ENCODE measurements at places on chromosomes 3 and 15. TPM values are rescaled to one million over a fixed set of nuclear protein-coding genes. Genes with fewer than 3 reads are reported as not detected.

GRCh38 chr3:4656059-4656458 lies 162.9 kb downstream of the ITPR1 start:
- peak; percentile 63 for DNase-seq

DNA sequence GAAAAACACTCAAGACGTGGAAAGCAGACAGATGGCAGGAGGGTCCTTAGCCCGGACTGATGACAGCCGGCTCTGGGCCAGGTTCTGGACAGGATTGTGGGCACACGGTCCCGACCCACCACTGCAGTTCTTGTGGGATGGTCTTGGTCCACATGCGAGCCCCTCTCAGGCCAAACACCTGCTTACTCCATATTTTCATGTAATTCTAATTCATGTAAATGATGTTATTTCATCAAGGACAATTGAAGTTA lies 32.6 kb downstream of the TM2D3 start:
- DNase-seq: no peak

- no peak for DNase-seq
These were observed 4.7 kb downstream of the PATL2 start for GRCh38 chr15:44706401-44706800.

DNA sequence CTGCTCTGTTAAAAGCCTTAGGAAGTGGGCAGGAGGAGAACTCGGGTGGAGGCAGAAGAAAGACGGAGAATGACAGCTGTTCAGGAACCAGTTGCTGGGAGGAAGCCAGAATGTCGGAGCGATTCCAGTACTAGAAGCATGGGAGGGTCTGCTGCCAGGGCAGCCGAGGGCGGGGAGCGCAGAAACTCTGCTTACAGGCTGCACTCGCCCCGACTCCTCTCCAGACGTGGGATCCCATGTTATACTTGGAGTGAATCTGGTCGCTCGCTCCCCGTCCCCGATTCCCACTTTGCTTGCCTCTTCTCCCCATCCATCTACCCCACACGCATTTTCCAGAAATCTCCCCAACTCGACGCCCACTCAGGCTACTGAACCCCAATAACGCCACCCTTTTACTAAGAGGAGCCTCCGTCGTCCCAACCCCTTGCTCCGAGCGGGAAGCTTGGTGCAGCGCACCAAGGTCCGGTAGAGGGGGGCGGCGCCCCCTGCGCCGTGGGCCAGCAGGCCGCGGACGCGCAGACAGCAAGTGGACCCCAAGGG lies 665 bp downstream of the GATM start:
- DNase-seq: peak; percentile 45

GRCh38 chr15:80384432-80384831 lies 19.8 kb upstream of the ARNT2 start:
- DNase-seq: no peak

DNA sequence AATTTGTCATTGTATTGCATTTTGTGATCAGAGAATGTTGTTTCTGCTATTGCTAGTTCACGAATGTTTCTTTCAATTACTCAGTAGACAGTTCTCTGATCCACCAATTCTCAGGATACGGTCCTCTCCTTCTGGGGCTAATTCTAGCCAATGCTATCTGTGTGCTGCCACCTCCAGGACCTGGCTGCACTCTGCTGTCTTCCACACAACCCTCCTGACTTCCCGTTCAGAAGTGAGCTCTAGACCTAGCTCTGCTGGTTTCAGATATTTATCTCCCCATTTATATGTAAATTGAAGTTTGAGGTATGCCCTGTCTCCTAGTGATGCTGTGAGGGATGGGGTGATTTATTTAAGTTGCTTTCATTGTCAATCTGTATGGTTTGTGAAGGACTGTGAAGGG lies 21.7 kb upstream of the UBL7 start:
- no peak for DNase-seq

DNA sequence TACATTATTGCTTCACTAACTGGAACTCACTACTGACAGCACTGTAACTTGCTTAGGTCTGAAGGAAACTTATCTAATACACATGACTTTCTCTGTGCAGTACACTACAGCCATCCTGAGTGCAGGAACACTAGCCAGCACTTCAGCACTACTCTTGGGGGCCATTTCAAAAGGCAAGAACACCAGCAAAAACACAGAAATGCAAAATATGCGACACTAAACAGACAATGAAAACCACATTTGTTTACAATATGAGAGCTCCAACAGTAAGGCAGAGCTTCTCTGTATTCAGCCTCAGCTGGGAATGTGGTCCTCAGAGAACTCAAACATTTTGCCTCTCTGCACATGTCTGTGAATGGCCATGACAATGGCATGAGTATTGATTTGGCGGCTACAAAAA lies 109.6 kb downstream of the ARRDC4 start:
- no peak for DNase-seq

DNA sequence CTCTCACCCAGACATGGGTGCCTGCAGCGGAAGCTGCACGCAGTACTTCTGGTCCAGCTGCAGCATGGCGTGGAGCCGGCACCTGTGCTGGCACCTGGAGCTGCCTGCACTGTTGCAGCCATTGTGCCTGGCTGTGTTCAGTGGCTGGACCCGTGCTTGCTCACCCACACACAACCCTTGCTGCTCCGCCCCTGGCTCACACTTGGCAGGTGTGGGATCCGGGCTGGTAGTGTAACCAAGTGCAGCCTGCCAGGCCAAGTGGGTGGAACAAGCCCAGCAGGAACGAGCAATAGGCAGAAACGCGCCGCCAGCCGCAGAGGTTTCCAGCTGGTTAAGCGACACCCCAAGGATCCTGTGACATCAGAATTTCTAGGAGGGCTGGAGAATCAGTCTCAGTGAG lies 11.2 kb upstream of the SCAPER start:
- DNase-seq: no peak

DNA sequence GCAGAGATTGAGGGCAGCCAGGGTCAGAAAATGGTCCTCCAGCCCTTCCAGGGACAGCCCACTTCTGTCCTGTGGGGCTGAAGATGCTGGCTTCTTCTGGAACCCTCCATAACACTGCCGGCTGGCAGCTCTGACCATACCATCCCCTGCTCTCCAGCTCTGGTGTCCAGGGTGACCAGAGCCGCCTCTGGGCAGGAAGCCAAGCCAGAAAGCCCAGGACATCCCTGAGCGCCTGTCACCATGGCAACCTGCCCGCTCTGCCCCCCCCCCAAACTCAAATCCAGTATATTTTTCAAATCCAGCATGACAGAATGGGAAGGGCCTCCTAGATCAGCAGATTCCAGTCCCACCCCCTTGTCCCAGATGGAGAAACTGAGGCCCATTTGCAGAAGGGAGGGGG lies 420 bp upstream of the TMIE start:
- no peak for DNase-seq

GRCh38 chr3:160826991-160827390 lies 71.0 kb downstream of the PPM1L start:
- no peak for DNase-seq

DNA sequence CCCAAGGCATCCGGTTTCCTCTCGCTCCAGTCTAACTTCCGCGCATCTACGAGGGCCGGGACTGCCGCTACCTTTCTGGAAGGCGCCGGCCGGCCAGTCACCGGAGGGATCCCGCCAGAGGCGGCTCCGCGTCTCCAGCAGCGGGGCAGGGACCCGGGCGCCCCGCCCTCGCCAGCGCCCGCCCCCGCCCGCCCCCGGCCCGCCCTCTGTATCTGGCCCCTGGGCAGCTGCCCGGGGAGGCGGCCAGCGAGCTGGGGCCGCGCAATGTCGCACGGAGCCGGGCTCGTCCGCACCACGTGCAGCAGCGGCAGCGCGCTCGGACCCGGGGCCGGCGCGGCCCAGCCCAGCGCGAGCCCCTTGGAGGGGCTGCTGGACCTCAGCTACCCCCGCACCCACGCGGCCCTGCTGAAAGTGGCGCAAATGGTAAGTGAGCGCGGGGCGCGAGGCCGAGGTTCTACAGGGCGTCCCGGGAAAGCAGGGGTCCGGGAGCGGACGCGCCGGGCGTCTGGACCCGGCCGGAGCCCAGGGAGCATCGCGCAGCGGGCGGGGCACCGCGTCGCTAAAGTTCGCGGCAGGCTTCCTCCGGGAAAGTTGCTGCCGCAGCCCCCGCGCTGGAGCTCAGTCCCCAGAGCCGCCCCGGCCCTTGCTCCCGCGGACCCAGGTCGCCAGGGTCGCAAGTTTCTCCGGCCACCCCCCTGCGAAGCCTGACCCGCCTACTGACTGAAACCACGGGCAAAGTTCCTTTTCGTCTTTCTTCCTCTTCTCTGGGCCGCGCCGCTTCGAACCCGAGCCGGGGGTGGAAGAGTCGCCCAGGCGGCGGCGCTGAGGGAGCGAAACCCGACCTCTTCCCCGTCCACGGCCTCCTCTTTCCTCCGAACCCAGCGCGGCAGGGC lies at the start of gene CMTM7:
TSS of gene CMTM7 (plus strand) at position 211 of the 893 bp plus-strand sequence. CDS start at position 265, 54 bp downstream.
- DNase-seq: peak; percentile 86

DNA sequence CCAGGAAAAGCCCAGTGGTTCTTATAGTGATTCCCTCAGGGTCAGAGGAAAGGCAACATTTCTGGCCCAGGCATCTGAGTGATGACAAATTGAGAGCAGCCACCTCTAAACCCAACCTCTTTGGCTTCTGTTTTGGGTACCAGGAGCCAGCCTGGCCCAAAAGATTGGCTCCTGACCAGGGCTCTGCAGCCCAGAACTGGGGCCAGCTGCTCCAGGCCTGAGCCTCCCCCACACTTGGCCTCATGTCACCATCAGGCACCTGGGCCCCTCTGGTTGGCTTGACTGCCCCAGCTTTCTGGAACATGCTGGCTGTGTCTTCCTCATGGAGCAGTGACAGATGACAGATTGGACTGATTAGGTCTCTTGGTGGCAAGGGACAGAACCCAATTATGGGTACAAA lies 26.0 kb upstream of the HCN4 start:
- no peak for DNase-seq

- DNase-seq: no peak
These were observed 2.1 kb downstream of the MAGEL2 start for GRCh38 chr15:23645371-23646164.

- no peak for DNase-seq
These were observed 190.5 kb downstream of the GREM1 start for GRCh38 chr15:32908135-32908801.

DNA sequence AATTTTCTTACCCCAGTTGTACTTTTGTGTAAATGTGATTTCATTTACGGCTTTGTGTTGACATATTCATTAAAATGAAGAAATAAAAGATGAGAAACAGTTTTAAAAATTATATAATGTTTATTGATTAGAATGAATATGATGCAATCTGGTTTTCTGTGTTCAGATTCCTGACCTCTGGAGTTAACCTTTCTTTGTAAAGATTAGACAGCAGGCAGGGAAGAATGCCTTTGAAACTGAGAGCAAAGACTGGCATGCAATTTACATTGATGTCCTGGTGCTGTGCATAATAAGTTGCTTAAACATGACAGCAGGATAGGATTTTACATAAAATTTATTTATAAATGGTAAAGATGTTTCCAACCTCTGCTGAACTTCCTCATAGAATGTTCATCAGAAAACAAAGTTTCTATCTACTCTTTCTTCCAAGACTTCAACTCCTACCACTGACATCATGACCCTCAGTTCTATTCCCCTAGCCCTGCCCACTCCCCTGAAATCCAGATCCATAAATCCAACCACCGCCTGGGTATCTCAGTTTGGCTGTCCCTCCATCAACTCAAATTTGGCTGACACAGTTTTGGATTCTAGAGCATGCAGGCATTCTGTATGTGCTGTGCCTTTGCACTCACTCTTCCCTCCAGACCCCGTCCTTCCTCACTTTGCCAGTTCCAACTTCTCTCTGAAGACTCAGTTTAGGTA lies 1.7 kb downstream of the HGD start:
- DNase-seq: no peak

GRCh38 chr3:127195417-127195816 lies 2.5 kb downstream of the PRR23E start:
- DNase-seq: no peak

DNA sequence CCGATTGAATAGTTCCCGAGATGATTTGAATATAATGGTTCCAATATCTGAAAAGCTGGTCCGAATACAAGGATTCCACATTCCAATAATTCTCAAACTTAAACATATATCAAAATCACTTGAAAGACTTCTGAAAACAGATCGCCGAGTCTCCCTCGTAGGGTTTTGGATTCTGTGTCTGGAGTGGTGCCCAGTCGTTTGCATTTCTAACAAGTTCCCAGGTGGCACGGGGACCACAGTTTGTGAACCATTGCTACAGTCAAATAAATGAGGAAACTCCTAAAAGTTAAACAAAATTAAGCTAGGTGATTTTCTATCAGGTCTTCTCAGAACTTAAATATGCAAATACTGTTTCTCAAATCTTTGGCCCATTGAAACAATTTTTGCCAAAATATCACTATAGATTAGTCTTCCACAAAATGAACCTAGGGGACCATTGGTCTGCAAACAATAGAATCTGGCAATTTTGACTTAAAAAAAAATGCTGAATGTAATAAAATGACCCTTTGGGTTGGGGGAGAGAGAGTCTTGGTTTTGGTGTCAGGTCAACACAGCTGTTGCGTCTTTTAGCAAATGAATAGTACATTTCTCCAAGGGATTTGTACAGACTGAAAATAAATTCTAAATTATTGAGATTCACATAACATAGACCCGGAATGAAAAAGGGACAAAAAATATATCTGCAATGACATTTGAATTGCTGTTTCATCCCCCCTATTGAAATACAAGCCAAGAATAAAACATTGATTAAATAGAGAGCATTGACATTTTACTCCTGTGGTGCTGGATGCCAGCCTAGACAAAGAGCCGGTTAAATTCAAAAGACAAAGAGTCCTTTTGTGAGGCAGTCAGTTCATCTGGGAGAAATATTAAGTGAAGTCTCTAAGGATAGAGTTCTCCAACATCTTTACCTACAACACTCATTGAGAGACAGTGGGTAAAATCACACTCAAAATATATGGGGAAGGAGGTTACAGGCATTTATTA lies 175.7 kb upstream of the ADAMTS9 start:
- no peak for DNase-seq

GRCh38 chr15:43905755-43906154 lies 79.0 kb downstream of the WDR76 start:
- no peak for DNase-seq

DNA sequence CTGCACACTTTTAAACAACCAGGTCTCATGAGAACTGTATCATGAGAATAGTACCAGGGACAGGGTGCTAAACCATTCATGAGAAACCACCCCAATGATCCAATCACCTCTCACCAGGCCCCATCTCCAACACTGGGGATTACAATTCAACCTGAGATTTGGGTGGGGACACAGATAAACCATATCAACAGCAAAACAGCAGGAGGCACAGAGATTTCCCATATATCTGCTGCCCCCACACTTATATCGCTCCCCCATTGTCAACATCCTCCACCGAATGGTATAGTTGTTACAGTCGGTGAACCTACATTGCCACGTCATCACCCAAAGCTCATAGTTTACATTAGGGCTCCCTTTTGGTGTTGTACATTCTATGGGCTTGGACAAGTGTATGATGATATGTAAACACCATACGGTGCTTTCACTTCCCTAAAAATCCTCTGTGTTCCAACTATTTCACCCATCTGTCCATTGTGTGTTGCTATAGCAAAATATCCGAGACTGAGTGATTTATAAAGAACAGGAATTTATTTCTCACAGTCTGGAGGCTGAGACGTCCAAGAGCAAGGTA lies 224.8 kb downstream of the FAM43A start:
- no peak for DNase-seq

GOLGA6L4 gene
- total RNA-seq: 1.0 TPM

LTK gene
- 1.8 TPM for total RNA-seq

SLC28A2 gene
- 0.09 TPM for total RNA-seq

SLC27A2 gene
- 76.8 TPM for total RNA-seq

BFSP2 gene
- not detected for total RNA-seq
